ENCODE measurements at places on chromosomes 2 and 18.

GRCh38 chr2:95353613-95354468, 48.7 kb upstream of the FAHD2A start:
- DNase-seq = no peak

GRCh38 chr2:159946326-159946999, 116.0 kb downstream of the PLA2R1 start:
- peak; percentile 38 for DNase-seq

GRCh38 chr18:9753846-9754245, 45.7 kb downstream of the RAB31 start:
- no peak for DNase-seq

DNA sequence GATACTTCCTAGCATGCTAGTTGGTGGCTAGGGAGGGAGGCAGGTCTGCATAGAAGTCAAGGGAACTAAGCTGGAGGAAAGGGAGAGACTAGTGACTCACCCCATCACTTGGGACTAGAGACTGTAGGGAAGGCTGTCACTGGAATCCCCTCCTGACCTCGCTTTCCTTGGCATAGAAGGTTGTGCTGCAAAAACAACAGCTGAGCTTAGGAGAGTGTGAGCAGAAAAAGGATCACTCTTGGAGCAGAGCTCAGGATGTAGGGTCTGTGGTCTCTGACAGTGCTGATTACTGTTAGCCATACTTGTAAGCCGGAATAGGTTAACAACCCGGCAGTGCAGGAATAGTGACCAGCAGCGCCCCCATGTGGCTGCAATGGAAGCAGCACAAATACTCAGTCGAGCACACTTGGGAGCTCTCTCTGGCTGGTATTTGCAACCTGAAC, 66.9 kb upstream of the SMAD2 start:
- DNase-seq = peak; percentile 36

DNA sequence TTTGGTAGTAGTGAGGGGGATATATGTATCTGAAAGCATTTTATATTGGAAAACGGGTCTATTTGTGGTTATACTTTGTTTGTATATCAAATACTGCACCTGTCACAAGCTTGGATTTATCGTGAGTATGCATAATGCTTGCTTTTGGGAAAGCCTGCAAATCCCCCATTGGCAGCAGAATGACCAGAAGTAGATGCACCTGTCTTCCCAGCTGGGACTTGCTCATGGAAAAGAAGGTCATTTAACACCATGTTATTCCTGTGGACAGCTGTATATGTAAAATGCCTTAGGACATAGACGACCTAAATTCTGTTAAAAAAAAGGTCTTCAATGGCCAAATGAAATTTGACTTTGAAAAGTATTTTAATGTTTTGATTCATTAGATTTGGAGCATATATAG, 599.4 kb downstream of the XIRP2 start:
- no peak for DNase-seq

GRCh38 chr2:205685314-205686055, 3.2 kb downstream of the NRP2 start:
- DNase-seq = peak; percentile 80

DNA sequence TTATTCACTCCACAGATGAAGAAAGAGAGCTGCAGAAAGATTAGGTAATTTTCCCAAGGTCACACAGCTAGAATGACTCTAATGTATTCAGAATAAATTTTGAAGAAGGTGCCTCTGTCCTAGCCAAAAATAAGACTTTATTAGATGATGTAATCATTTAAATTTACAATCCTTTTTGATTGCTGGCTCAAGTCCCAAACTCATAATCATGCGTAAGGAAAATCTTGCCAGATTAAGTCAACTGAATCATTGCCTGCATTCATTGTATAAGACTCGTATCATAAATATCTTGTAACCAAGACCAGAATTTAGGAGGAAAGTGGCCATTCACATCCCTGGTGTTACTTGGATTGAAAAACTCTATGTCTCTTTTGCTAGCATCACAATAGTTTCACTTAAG, 53.1 kb upstream of the STK39 start:
- DNase-seq = no peak

GRCh38 chr2:72681016-72681995, 144.5 kb downstream of the EXOC6B start:
- no peak for DNase-seq

- peak; percentile 70 for DNase-seq
Measured at GRCh38 chr2:161273038-161273760, 35.0 kb upstream of the PSMD14 start.

GRCh38 chr2:187853381-187853791, 299.2 kb upstream of the TFPI start:
- peak; percentile 8 for DNase-seq

Measured in astrocyte of the hippocampus (primary cell).